Amniotic stem cell (primary cell): ENCODE measurements at places on chromosomes 11 and 22.

- no peak for DNase-seq
Measured at GRCh38 chr11:87213444-87213843, 175.7 kb downstream of the TMEM135 start.

DNA sequence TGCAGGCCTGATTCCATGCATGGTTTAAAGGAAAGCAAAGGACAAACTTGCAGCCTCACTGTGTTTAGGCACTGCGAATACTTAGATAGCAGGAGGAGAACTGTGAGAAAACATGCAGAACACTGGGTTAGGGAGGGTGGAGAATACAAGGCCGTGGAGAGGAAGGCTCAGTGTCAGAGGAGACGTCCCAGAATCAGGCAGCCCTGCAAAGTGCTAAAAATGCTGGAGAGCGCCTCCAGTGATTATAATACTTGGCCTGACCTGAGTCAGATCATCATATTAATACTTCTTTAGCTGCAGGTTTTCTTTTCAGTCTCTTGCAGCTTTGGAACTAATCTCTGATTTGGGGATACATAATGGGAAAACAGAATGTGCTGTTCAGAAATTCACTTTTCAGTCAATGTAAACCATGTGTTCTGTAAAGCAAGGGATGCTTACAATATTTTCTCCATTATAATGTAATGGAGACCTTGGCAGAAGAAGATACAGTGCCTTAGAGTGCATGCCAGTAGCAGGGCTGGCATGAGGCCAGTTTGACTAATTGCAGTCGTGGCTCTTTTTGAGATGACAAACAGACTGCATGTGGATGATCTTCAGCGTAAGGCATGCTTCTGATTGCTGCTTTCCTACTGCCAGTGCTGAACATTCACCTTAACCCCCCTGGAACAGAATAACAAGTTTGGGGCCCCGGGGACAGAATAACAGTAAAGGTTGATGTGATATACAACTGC, 16.8 kb downstream of the EXT2 start:
- no peak for DNase-seq

GRCh38 chr22:17641269-17641668, 2.7 kb downstream of the BCL2L13 start:
- no peak for DNase-seq

- DNase-seq, result no peak
Measured at GRCh38 chr22:25976356-25976755, 192.9 kb upstream of the SEZ6L start.

DNA sequence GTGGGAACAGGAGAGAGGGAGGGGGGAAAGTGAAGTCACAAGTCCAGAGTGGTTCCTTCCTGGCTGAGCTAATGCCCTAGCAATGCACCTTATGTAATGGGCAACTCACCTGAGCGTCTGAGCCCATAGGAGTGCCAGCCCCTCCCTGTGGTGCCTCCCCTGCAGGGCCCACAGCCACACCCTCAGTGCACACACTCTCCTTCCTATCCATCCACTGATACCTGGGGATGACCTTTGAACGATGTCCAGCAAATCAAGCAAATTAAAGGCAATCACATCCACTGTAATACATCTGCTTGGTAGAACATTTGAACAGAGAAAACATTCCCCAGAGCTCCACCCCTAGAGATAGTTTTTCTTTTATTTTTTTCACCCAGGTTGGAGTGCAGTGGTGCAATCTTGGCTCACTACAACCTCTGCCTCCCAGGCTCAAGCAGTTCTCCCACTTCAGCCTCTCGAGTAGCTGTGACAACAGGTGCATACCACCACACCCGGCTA, 19.6 kb upstream of the MICAL2 start:
- no peak for DNase-seq

GRCh38 chr11:36016263-36016662, 72.4 kb downstream of the LDLRAD3 start:
- no peak for DNase-seq

- no peak for DNase-seq
Measured at GRCh38 chr11:19642185-19643158, 70.2 kb upstream of the NAV2 start.

GRCh38 chr11:117679461-117679860, 117.6 kb downstream of the DSCAML1 start:
- no peak for DNase-seq

- no peak for DNase-seq
Measured at GRCh38 chr22:50271519-50271970, 1.4 kb upstream of the MAPK11 start.

GRCh38 chr11:60951904-60952741, at the start of gene SLC15A3:
TSS of gene SLC15A3 (minus strand) at chr11:60952176. CDS start at chr11:60951551, 625 bp downstream.
- no peak for DNase-seq

GRCh38 chr22:39688186-39688785, 117.7 kb downstream of the CACNA1I start:
- DNase-seq, result no peak

- DNase-seq, result no peak
Measured at GRCh38 chr22:45271667-45272201, 13.0 kb upstream of the UPK3A start.

DNA sequence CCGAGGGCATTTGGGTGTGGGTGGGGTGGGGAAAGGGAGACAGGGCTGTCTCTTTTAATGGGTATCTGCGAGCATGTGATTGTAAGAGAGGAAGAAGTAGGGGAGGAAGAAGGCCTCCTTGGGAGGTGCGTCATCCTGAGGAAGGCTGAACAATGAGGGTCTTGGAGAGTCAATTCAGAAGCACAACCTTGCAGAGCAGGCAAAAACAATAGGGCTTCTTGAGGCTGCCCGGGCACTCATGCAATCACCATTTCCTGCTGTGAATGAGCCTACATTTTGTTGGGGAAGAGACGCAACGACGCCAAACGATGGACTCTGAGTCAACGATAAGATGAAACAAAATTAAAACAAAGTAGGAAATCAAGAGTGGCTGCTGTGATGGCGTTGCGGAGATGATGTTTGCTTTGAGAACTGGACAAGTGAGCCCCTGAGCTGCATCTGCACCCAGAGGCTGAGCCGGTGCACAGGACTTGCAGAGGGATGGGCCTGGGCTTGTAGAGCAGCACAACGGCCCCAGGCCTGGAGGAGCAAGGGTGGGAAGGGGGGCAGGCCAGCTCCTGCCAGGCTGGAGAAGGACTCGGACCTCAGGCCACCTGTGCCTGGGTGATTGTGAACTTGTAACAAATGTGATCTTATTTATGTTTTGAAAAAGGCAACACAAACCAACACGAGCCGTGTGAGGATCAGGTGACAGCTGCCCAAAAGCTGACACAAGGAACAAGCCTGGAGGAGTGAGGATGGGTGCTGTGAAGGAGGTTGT, 92.3 kb upstream of the B3GAT1 start:
- no peak for DNase-seq

- no peak for DNase-seq
Measured at GRCh38 chr11:57303990-57304579, 20.7 kb downstream of the TNKS1BP1 start.
